AG09319 (cell line): ENCODE measurements at places on chromosomes 1 and 21.

DNA sequence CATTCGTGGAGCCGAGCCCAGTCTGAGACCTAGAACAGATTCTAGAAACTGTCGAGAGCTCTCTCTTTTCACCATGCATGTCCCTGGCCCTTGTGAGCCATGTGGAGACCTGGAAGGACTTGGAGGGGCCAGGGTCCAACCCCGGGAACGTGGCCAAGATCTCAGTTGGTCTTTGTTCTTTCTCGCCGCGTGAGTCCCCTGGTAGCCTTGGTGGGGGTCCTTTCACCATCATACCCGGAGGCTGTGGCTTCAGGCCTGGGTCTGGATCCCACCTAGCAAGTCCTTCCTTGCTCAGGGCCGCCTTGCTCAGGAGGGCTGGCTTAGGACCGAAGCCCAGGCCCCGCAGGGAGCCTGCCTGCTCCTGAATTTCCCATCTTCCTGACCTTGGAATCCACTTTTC is 168.0 kb downstream of the CAMTA1 start:
- no peak for DNase-seq

- DNase-seq, result no peak
These were observed 22.0 kb downstream of the SMAP2 start for GRCh38 chr1:40395190-40396175.

GRCh38 chr1:89407360-89407759 is 43.5 kb downstream of the GBP6 start:
- DNase-seq, result no peak

DNA sequence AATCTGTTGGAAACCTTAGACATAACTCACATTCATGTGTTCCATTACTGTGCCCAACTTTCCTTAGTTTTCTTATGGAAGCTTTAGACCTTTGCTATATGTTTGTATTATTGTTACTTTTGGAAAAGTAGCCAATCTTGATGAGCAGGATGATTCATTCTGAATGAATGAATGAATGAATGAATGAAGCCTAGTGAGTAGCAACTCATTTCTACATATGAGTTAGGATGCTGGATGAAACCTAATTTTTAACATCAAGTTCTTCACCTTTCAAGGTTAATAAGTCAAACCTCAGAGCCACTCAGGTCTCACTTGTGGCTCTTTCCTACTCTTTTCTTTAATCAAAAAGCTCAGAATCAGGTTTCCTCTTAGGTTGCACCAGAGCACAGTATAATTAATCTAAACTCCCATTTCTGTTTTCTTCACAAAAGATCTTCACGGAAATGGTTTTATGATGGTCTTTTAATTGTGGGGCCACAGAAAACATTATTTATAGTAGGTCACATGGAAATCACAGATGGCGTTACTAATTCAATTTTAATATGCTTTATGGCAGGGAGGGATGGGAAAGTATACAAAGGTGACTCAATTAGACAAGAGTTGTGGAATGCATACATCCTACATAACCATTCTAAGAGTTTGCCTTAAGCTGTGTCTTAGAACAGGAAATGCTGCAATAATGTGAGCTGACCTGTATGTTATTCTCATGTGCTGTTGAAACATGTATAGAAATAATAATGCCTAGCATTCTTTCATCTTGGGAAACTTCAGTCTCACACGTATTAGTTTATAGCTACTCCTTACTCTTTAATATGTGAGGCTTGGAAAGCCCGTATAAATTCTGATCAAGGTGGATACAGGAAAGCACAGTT is 4.5 kb upstream of the DDX59 start:
- no peak for DNase-seq

GRCh38 chr1:220487297-220487820 is 40.6 kb upstream of the MARK1 start:
- no peak for DNase-seq

DNA sequence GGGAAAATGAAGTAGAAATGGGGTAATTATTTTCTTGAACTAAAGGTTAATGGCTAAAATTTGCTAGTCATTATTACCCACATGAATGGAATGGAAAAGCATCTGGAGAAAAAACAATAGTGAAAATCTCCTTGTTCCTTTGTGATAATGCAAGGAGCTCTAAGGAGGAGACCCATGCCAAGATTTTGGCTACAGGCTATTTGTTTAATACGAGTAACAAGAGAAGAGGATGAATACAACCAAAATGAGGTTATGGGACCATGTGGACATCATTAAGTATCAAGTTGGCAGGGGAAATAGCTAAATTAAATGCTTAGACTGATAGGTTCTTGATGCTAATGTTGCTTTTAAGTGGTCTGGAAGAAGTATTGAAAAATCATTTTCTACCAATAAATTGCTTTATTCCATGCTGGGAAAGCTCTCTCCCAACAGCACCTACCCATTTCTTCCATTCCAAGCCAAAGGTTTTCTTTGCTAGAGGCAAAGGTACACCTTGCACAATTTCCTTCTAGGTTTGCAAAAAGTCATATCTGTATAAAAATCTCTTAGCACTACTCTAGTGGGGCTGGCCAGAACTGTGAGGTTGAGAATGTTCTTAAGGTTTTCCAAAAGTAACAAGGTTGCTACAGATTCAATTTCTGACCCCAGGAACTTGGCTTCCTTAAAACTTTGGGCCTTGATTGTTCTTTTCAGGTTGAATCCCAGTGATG is 100.2 kb downstream of the SMYD2 start:
- peak; percentile 57 for DNase-seq

DNA sequence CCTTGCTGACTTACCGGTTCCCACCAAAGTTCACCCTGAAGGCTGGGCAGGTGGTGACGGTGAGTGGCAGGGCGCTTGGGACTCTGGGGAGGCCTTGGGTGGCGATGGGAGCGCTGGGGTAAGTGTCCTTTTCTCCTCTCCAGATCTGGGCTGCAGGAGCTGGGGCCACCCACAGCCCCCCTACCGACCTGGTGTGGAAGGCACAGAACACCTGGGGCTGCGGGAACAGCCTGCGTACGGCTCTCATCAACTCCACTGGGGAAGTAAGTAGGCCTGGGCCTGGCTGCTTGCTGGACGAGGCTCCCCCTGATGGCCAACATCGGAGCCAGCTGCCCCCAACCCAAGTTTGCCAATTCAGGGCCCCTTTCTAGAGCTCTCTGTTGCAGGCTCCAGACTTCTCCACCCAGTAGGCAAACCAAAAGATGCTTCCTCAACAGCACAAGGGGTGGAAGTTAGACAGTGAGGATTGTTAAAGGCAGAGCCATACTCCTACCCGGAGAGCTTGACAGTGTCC is 16.4 kb upstream of the SEMA4A start:
- no peak for DNase-seq

DNA sequence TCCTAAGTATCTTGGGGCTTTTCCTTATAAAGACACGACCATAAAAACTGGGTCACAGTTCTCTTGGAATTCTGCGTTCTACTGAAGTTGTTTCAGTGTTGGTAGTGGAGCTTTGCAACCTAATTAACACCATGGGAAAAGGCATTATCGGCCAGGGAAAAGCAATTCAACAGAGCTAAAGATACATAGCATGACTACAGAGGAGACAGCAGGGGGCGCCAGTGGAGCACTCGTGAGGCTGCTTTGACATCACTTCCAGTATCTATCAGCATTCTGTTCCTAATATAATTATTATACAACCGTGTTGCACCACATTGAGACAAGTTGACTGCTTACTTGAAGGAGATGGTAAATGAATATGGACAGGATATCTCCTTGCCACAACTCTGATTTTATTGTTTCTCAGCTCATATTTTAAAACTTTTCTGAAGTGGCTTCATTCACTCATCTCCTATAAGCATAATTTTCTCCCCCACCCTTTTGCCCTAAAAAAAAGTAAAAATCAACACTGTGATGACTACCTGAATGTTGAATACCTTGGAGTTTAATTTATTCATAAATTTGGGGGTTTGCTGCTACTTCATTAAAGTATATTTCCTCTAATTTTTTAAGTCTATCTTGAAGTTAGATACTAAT is 39.4 kb downstream of the ZP4 start:
- DNase-seq, result no peak

DNA sequence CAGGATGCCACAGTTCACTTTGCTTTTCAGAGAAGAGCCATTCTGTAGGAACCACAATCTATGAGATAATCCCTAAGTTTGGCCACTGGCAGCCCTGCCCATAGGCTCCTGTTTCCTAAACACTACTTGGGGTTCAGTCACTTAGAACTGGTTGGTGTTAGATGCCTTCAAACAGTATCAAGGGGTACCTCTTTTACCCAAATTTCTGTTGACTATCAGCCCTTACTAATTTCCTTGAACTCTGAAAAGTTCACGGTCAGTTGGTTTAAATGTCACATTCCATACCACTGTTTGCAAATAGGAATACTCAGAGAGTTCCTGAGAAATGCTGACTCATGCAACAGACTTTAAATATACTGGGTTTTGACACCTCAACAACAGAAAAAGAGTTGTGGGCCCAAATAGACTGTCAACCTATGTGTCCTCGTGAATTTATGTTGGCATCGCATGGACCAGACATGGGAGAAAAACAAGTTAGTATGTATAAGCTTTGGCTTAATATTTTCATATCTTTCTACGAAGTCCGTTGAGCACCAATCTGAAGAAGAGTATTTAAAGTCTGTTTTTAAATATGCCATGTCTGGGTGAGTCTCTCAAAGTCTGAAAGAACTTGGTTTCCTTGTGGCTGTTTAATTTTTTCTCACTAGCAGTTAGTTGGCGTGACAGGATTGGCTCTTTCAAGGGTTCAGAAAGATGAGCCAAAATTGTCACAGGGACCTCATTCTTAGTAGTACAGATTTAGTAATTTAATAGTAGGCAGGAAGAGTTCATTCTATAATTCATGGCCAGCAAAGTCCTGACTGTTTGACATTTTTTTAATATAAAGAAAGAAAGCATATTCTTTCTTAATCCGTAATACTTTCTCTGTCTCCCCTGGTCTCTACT is 56.5 kb upstream of the ZNF326 start:
- DNase-seq, result peak; percentile 12

- DNase-seq, result no peak
These were observed 5.6 kb downstream of the CA6 start for GRCh38 chr1:8951231-8951630.

DNA sequence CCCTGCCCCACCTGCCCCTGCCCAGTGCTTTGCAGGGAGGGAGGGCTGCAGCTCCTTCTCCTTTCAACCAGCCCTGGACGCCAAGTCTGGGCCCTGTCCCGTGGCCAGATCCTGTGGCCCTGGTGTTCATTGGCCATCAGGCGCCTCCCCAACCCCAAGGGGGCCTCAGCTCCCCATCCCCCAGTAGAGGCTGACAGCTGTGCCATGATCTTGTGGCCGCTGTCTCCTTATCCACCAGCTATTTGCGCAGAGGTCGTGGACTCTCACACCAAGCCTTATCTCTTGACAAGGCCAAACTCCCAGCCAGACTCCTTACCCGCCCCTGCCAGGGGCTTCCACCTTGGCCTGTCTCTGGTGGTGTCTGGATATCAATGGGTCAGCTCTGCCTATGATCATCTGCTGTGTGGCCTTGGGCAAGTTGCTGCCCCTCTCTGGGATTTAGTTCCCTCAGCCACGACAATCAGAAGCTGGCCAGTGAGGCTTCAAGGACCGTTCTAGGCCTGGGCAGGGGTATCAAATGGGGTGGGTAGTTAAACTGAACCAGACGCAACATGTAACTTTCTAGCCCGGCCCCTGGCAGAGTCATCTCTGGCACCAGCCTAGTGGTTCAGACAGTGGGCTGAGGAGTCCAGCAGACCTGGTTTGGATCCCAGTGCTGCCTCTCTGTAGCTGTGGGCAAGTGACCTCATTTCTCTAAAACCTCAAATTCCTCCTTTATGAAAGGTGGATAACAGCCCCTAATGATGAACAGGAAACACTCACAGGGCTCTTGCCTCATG is 3.3 kb upstream of the COL8A2 start:
- DNase-seq, result no peak

- DNase-seq, result no peak
These were observed 166.1 kb downstream of the PLA2G4A start for GRCh38 chr1:186994897-186995296.
